ENCODE measurements at places on chromosomes 7 and 10. TPM values are rescaled to one million over a fixed set of nuclear protein-coding genes. Genes with fewer than 3 reads are reported as not detected.

- DNase-seq: no peak
These were observed 368.8 kb downstream of the SFMBT2 start for GRCh38 chr10:7042000-7042399.

- DNase-seq: no peak
These were observed 263.1 kb downstream of the ELFN1 start for GRCh38 chr7:1933066-1933750.

Gene CEP41
- polyA plus RNA-seq: 43.0 TPM

DNA sequence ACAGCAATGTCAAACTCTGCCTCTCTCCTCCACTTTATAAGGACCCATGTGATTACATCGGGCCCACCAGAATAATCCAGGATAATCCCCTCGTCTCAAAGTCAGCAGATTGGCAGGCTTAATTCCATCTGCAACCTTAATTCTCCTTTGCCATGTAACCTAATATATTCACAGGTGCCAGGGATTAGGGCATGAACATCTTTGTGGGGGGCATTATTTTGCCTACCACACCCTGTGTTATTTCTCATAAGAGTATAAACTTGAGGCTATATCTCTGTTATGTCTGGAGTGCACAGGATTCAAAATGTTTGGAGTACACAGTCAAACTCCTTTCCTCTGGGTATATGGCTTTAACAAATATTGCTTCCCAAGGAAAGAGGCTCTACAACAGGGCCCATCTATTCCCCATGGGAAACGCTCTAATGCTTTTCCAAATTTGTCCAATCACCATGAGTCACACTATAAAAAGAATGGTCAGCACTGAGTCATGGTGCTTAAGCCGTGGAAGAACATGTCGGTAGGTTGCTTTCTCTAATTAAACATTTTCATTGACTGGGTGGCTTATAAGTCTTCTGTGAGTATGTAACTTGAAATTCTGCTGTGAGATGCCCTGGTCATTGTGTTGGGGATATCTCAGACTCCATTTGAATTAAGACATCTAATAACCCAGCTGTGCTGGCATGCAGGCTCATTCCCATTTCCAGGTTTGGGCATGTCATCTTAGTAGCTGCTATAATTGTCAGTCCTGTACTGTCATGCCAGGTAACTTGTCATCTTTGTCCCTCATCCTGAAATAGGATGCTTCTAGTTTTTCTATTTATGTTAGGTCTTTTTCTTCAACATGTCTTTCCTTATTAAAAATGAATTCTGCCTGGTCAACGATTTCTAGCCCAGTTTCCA, 11.5 kb upstream of the AKR1B10 start:
- DNase-seq: no peak

DNA sequence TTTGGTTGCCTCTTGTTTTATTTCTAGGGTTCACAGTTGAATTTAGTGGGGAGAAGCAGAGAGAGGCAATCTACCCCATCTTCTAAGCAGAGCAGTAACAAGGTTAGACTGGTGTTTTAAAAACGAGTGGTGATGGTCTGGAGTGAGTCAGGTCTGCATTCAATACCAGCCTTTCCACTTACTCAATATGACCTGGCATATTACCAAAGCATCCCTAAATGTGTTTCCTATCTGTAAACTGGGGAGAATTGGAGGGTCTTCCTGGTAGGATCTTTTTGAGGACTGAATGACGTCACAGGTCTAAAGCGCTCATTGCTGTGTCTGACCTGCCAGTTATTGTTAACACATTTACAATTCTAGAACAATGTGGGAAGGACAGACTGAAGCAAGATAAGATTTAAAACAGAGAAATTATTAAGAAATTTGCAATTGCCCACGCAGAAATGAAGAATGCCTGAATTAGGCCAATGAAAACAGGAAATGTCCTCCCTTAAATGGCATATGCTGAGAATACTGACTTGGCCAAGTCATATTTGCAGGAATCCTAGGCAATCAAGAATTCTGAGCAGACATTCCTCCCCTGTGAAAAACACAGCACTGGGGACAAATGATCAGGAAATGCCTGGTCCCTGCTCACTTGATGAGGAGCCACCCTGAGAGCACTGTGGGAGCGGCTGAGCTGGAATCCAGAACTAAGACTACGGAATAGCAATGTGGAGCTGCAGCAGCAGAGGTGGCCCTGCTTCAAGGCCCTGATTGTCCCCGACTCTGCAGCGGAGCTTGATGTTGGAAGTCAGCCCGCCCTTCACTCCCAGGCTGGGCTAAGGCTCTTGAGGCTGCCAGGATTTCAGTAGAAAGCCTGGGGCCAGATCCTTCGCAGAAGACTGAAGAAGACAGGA, 184.5 kb upstream of the CXCL12 start:
- no peak for DNase-seq

Gene AKR1C4
- polyA plus RNA-seq: 0.20 TPM

Gene RTKN2
- polyA plus RNA-seq: not detected

Gene SVOPL
- polyA plus RNA-seq: not detected

- DNase-seq: no peak
These were observed 431.6 kb upstream of the GALNT17 start for GRCh38 chr7:70700055-70700940.

Measured in GM12878 (cell line).